ENCODE measurements at places on chromosomes 6 and 20.
A peak's percentile ranks its signal among the peaks of the same experiment; 100 is the strongest.

DNA sequence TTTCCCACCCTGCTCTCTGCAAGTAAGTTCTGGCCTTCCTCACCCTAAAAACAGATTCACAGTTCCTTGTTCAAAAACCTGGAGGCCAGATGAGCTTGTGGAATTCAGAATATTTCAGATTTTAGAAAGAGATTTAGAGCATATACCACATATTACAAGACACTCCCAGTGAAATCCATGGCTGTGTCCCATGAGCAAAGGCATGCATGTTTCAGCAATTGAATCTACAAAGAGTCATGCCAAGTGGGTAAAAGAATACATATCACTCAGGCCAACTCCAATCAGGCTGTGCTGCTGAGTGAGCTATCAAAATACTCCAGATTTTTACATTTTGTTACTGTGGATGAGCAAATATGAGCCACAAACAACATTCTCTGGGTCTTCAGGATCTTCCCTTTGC lies 10.2 kb upstream of the NEDD9 start:
- no peak for DNase-seq

DNA sequence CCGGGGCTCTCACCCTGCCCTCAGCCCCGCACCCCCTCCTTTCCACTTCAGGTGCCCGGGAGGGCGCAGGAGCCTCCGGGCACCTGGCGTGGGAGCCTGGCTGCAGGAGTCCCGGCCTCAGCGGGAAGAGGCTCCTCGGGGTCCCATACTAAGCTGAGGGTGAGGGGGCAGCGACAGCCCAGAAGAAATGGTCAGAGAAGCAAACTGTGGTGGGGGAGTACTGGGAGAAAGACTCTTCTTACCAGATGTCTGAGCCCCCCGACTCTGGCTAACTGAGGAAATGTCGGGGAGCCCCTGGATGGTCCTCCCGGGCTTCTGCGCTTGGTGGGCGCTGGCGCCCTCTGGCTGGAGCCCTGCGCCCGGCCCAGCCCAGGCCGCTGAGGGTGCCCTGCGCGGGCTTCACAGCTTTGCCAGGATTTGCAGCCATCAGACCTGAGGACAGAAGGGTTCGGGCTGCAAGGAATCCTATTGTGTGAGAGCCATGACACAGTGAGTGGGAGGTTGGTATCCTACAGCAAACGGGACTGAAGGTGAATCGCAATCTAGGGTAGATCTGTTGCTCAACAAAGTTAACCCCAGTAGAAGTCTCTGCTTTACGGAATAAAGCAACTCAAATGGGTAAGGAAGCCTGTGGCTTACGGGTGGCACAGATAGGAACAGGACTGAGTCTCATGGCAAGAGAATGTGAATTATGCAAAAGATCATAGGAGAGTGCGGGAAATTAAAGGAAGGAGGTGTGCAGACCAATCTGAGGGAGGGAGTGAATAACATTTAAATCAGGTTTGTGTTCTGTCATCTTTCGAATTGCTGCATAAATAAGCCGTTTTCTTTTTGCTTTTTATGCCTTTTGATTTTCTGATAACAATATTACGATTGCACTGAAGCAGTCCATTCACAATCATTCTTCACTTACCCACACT lies 639 bp upstream of the RCAN2 start:
- DNase-seq = peak; percentile 76

DNA sequence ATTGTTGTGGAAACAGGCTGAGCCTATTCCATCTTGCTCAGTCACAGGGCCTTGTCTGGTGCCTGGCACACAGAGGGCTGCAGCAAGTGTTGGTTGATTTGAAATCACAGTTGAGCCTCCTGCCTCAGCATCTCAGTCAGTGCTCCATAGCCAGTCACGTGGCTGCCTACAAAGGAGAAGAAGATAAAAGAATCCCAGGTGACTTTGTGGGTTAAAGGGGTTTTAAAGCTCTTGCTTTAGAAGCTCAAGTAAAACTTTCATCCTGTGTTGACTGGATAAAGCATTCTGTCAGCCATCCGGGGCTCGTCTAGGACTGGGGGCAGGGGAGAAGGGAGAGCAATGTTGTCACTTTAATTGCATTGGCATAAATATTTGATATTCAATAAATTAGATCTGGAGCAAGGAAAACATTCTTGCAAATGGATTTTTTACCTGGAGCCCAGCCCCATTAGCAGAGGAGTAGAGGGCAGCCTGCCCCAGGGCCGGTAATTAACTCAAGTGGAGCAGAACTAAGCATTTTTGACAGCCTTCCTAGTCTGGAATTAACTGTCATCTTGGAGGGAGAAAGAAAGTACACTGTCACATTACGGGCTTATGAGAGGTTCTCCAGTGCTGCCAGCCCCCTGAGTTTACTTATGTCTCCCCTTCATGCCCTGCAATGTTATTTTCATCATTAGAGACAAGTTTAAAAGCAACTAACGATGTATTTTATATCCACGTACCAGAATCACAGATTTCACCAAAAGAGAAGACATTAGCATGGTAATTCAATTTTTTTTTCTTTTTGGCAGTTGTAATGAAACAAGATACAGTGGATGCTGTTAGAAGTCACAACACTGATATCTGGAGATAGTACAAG lies 71.7 kb upstream of the GTSF1L start:
- no peak for DNase-seq

- DNase-seq = no peak
These were observed 126.3 kb upstream of the CEP162 start for GRCh38 chr6:84353459-84354423.

DNA sequence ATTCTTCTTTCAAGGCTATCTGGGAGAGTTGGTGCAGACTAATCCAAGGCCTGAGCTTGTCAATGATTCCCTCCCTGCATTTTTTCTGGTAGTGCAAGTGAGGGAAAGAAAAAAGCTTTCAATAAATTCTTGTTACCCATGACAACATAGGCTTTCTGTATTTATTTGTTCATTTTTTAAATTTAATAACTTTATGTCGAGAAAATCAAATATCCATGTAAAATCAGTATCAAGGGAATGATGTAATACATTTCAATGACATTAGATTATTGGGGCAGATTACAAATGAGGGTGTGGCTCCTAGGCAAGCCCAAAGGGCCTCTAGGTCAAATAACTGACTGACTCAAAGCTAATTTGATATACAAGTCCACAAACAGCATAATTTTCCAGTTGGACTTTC lies 104.0 kb downstream of the GJA1 start:
- DNase-seq = no peak

- no peak for DNase-seq
These were observed 118.3 kb downstream of the RALGAPA2 start for GRCh38 chr20:20594171-20594530.

DNA sequence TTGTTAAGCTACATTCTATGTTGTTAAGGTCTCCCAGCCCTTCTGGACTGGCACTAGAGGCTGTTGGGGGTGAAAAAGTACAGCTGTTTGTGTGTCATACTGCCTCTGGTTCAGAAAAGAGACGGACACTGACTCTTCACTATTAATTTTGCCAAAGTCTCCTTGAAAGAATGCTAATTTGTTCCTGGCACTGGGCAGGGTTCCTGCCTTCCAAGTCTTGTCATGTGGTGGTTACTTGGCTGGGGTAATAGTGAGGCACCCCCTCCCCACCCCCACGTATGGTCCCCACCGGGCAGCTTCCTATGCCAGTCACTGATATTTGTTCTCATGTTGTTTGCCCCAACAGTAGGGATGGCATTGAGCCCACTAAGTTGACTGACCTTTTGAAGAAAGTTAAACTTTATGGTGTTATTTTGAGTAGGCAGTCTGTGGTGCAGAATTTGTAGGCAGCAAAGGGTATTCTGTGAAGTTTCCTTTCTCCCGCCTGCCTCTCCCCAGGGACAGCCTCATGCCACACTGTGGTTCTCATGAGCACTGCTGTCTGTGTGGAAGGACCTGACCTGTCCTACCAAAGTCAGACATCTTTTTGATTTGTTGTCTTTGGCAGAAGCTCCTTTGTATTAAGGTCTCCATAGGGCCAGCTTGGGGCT lies 8.7 kb downstream of the CDS2 start:
- no peak for DNase-seq

DNA sequence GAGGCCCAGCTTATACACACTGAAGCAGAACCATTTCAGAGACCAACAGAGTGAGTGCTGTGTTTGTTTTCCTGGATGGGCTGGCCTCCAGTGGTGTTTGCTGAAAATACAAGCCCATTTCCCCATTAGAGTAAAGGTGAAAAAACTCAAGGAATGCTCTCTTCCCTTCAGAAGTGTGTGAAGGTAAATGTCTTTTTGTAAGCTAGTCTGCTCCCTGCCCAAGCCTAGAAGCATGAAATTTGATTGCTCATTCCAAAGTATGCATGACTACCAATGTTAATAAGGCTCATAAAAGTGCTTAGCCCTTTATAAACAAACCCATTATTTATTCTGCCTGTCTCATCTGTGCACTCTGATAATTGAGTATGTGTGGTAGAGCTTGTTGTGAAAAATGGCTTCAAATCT lies 59.1 kb downstream of the ADGRF1 start:
- DNase-seq = no peak

GRCh38 chr6:168507730-168508129 lies 66.7 kb downstream of the SMOC2 start:
- no peak for DNase-seq

- no peak for DNase-seq
These were observed 218.3 kb upstream of the DTNBP1 start for GRCh38 chr6:15881150-15881549.

DNA sequence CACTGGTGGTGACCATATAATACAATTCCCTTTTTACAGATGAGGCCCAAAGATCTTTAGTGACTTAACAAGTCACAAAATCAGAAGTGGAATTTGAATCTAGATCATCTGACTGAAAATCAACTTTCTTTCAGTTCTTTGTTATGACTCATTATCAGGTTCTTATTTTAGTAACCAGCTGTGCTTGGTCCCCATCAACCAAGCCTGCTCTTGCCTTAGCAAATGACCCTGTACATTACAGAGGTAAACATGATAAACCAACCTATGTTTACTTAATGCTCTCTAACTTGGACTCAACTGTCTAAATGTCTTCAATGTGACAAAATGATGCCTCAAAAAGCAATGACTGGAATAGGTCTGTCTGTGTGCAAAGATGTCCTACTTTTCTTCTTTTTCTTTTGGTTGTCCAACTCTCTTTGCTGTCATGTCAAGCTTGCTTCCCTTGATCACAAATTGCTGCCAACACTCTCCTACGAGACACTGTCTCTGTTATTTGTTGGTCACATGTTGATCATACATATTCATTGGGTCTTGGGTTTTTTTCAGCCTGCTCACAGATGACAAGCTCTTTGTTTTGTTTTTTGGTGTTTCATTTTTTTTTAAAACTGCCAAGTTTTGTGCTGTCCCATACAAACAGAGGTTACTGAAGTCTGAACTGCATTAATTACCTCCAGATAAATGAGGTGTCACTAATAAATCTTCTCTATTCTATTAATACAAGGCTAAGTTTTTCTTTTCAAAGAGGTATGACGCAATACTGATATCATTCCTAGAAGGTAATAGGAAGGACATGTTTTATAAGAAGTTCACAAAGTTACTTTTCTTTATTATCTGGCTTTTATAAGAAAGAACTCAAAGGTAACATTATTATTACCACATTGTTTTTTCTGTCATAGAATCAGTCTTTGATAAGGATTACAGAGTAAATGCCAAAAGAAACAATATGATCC lies 62.2 kb upstream of the PLN start:
- DNase-seq = no peak

- DNase-seq = no peak
These were observed 3.8 kb downstream of the TOMM34 start for GRCh38 chr20:44956410-44956809.

DNA sequence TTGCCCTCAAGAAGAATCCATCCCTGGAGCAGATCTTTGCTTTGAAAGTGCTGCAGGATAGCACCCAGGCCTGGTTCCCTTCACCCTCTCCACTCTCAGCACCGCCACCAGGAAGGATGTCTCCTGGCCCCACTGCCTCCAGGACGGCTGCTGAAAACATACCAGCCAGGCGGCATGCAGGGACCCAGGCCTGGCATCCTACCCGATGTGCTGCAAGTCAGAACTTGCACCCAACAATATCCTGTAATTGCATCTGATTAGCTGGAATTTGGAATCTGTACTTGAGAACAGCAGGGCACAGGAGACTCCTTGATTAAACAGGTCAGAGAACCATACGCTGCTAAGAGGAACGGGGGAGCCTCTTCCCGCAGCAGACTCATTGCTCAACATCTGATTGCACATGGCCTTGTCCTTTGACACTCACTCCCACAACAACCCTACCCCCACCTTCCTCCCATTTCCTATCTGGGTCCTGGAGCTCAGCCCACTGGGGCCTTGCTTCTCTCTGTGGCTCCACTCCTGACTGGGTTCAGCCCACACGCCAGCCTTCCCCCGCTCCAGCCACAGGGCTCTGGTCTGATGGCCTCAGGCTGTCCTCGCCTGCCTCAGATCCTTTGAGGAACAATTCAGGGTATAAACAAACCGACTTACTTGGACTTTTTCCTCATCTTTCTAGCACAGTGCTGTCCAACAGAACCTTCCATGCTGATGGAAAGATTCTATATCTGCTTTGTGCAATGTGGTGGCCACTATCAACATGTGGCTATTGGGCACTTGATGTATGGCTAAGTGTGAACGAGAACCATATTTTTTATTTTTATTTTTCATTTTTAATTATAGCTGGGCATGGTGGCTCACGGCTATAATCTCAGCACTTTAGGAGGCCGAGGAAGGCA lies 78.0 kb downstream of the FGD2 start:
- DNase-seq = peak; percentile 91

GRCh38 chr20:46177768-46178167 lies 59.7 kb downstream of the CD40 start:
- DNase-seq = no peak

- DNase-seq = no peak
These were observed 27.8 kb downstream of the LRRN4 start for GRCh38 chr20:6026051-6026450.

DNA sequence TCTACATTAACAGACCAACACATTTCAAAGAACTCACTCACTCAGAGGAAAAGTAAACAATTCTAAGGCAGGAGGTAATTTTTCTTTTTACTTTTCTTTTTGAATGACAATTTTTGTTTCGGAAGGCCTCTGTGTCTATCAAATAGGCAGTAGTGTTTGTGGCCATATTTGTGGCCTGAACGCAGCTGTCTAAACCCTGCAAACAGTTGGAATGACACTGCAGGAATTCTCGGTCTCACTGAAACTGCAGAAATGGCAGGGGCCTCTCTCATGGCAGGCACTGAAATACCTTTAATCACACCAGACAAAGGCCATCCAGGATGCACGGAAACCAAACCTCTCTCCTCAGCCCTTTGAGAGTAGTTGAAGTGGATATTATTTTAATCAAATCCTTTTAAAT lies 30.4 kb downstream of the FYN start:
- DNase-seq = no peak

DNA sequence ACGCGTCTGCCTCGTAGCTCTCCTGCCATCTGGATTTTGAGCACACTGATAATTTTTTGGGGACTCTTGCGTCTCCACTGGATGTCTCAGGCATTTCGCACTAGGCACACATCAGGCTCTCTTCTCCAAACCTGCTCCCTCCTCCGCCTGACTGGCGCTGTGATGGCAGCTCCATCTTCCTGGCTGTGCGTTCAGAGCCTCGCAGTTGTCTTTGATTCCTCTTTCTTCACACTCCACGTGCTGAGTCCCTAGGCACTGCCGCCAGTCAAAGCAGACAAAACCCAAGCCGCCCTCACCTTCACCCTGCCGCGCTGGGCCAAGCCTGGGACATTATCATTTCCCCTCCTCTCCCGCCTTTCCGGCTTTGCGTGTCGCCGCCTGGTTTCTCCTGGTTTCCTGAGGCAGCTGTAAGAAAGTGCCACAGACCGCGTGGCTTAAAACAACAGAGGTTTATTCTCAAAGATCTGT lies 778 bp downstream of the PSMG4 start:
- DNase-seq = no peak
